Stimulated activated CD8-positive, alpha-beta memory T cell treated with anti-CD3 and anti-CD28 coated beads, Interleukin-15, amount 100 ng/mL, for 1 hour (primary cell): ENCODE measurements at places on chromosomes 1 and 21.

DNA sequence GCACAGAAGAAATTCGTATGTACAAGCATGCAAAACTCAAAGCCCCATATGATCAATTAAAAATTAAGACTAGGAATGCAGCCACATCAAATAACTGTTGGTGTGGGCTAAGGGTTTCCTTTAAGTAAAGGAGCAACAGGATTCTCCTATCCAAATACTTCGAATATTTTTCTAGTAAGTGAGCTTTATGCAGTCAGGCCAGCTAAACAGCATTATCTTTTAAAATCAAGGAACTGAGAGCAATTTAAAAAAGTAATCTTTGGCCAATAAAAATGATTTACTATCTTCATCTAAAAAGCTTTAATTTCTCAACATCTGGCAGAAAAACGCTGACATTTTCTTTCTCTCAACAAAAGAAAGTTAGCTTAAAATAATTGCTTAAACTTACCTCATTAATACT is 19.8 kb downstream of the CNN3 start:
- no peak for DNase-seq

GRCh38 chr1:44024903-44025525 is 6.2 kb downstream of the SLC6A9 start:
- no peak for DNase-seq

DNA sequence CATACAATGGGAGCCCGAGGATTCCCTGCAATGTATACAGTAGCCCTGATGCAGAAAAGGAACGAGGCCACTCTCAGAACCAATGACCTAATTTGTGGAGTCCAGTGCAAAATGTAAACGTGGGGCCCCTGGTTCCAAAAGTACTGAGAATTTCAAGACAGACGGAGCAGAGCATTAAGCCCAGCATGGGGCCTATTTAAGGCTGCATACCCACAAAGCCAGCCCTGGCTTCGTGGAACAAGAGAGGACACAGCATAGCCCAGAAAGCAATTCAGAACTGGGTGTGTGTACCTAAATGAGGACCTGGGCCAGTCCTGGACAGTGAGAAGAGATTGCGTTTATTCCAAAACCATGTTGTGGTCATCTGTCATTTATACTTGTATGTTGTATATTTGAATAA is 55.2 kb downstream of the MT1HL1 start:
- no peak for DNase-seq

DNA sequence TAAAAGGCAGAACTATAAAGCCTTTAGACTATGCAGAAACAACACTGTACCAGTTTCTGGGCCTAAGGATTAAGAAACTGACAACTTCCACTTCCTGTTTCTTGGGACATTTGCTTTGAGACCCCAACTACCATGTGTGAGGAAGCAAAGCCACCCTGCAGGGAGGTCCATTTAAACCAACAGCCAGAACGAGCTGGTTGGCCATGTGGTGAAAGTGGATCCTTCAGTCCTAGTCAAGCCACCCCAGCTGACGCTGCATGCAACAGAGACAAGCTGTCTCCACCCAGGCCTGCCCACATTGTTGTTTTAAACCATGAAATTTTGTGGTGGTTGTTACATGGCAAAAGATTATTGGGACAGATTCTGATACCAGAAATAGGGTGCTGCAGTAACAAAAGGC is 31.8 kb upstream of the SLFNL1 start:
- DNase-seq: no peak

DNA sequence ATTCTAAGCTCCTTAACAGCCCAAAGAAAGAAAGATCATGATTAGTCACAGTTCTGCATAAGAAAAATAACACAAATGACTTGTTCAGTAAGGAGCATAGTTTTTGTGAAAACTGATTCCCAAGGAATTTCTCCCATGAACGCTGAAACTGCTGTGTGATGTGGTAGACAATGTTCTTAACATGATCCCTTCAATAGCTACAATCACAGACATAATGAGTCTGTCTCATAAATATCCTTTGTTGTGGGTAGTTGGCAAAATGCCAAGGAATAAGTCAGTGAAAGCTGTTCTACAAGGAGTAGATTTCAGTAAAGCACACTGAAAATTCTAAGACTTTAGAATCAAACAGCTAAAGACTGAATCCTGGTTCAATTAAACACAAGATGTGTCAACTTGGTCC is 404.8 kb downstream of the HLX start:
- no peak for DNase-seq

- no peak for DNase-seq
Measured at GRCh38 chr21:43850728-43851295, 14.2 kb upstream of the AGPAT3 start.

GRCh38 chr1:94422115-94422820 is 4.1 kb downstream of the ABCD3 start:
- DNase-seq: no peak

DNA sequence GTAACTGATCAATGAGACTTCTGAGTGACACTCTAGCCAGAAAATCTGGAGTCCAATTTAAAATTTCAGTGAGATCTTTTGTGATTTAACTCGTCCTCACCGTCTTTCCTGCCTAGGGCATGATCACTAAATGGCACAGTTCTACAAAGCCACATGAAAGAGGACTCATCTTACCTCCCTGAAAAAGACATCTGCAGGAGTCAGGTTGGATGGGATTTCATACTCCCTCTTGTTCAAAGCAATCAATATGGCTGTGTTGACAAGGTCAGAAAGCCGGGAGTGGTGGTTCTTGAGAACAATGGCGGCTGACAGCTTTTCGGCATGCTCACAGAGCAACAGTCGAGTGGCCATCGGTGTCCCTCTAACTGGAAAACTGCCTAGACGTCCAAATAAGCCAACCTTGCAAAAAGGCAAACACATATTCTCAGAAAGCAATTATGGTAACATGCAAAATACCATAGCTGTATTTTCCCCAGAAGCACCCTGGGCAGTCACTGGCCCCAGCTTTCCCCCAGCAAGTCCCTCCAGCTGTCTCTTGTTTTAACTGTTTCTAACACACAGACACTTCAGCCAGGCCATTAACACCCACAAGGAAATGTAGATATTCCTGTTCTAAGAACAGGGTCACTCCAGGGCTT is 36.6 kb upstream of the ACTA1 start:
- DNase-seq: no peak

DNA sequence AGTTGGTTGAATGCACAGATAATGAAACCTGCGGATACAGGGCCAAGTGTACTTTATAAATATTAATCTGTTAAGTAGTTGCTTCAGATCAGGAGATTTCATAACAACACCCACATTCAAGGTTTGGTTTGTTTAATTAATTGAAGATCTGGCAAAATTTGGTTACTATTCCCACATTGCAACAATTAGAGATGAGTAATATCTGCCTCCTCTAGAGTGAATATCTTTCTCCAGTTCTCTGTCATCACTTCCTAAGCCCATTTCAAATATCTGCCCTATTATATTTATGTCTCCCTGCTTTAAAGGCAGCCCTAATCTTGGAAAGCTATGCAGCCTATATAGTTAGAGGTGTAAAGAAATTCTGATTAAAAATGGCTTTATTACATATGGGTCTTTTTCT is 61.4 kb downstream of the PPP2R5A start:
- DNase-seq: no peak
